Stimulated activated CD8-positive, alpha-beta memory T cell treated with anti-CD3 and anti-CD28 coated beads, Interleukin-7, amount 100 ng/mL, for 1 hour (primary cell): ENCODE measurements at places on chromosomes 12 and 14.

GRCh38 chr12:104505095-104505818, 48.5 kb downstream of the CHST11 start:
- no peak for DNase-seq

DNA sequence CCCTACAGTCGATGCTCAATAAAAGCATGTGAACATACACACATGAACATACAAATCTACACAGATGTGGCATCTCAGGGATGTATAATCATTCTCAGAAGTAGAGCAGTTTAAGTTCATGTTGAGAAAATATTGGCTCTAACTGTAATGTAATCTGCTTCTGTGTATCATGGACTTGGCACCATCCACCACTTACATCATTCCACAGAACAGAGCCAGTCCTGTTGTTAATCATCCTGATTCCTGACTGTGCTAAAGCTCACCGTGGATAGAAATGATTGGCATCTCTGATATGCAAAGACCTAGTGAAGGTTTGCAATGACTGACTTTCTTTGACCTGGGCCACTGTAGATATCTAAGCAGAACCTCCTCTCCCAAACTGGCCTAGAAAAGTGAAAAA, 1141.3 kb downstream of the BCL11B start:
- no peak for DNase-seq

- no peak for DNase-seq
Observed at GRCh38 chr12:29460082-29460481, 37.4 kb downstream of the OVCH1 start.

- DNase-seq, result no peak
Observed at GRCh38 chr14:90444077-90444696, 47.4 kb downstream of the CALM1 start.

GRCh38 chr12:57216014-57216911, at the start of gene NXPH4:
Gene NXPH4 (plus strand): TSS chr12:57216794. CDS start chr12:57216970, 176 bp downstream.
- DNase-seq, result no peak

- no peak for DNase-seq
Observed at GRCh38 chr14:65377576-65377975, 35.0 kb upstream of the FUT8 start.

DNA sequence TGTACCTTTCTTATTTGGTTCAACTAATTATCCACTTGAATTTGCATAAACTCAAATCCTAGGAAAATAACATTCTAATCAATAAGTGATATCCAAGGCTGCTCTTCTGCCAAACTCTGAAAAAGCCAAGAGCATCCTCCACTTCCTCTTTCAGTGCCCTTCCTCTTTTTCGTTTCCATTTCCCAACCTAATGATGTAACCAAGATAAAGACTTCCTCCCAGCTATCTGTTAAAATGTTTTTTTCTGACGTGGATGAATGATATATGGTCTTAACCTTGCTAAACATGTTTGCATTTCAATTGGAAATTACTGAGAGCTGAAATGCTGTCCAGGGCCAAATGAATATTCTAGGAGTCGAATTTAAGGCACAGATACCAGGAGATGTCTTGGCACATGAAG, 459.5 kb upstream of the PDE3A start:
- DNase-seq, result no peak

DNA sequence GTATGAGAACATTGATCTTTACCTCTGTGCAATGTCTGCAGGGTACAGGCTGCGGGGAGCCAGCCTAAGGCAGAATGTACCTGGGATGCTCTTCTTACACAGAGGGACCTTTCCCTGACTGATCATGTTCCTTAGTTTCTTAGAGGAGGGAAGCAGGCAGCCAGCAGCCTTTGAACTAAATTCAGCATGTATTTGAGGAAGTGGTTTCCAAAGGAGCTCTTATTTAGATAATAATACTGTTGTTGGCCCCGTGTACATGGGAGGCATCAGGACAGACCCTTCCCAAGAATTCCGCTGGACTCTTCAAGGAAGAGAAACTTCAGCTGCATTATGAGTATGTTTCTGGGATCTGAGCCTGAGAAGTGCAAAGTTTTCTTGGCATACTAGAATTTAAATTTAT, 98.8 kb downstream of the CCDC92 start:
- no peak for DNase-seq

DNA sequence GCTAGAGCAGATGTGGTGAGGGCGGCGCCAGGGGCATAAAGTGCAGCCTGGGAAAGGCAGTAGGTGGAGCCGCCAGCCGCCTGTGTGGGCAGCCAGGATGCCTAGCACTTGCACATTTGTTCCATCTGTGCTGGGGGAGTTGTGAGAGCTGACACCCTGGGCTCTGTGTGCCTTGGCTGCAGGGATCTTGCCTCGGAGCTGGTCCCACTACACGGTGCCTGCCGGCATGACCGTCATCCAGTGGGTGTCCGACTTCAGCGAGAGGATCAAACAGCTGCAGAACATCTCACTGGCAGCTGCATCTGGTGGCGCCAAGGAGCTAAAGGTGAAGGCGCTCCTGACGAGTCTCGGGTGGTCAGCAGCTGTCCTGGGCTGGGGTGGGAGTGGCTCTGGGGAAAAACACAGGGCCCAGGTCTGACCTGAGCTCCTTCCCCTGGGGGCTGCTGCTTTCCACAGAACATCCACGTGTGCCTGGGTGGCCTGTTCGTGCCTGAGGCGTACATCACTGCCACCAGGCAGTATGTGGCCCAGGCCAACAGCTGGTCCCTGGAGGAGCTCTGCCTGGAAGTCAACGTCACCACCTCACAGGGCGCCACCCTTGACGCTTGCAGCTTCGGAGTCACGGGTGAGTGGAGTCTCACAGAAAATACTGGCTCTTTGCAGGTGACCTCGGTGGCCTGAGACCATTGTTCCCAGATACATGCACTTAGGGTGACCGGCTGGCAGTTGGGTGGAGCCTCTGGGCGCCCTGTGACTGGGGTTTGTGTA, 37.4 kb downstream of the HSP90AA1 start:
- DNase-seq, result no peak

- DNase-seq, result no peak
Observed at GRCh38 chr12:6235906-6236640, 35.9 kb downstream of the CD9 start.
